Ureter (tissue), 1 donor: ENCODE measurements at places on chromosomes 6 and 20.

DNA sequence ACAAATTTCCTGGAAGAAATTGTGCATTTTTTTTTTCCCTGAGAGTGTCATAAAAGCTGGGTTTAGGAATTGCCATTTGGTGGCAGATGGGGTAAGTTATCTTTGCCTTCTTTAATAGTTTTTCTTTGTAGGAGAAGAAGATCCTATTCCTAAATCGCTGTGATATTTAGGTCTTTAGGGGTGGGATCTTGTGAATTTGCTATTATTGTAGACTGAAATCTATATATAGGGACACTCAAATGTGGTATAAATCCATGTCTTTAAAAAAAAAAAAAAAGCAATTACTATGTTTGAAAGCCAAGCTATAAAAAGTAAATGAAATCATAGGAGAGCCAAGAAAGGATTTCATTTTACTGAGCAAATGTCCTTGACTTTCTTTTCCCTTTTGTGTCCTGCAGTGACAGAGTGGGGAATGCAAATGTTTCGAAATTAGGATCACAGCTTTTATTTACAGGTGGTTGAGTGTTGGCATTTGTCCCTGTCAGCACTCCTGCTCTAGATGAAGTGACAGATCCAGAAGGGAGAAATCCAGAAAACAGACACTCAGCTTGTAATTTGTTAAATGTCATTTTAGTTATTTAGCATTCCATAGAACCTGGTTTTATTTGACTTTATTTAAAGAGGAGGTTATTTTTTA, 29.4 kb downstream of the TIAM2 start:
- no peak for DNase-seq

DNA sequence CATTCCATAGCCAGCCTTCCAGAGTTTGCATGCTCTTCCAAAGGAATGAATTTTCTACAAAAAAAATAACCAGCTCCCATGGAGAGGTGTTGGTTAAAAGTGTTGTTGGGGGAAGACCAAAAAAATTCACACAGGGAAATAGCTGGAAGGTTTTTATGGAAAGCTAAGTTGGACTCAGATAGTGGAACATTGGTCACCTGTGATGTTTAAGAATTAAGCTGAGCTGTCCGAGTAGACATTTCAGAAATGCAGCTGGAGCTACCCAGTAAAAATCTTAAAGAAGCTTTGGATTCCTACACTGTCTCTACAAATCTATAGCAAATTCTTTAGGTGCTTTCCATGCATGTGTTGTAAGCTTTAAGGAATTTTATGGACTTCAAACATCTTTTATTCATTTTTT, 155.5 kb downstream of the THBS2 start:
- DNase-seq, result no peak

DNA sequence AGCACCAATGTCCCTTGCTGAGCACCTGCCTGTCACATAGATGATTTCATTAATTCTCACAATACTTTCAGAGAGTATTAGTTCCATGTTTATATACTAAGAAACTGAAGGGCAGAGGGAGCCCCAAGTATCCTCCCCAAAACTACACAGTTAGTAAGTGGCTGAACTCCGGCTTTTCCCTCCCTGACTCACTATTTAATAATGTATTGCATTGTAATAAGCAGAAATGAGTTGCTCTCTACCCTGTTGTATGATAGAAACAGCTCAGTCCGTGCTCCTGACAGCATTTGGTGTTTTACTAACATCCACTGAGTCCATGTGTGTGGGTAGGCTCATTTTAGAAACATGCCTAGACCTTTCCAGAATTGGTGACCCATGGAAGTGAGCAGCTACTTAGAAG, 76.8 kb downstream of the OLIG3 start:
- no peak for DNase-seq

DNA sequence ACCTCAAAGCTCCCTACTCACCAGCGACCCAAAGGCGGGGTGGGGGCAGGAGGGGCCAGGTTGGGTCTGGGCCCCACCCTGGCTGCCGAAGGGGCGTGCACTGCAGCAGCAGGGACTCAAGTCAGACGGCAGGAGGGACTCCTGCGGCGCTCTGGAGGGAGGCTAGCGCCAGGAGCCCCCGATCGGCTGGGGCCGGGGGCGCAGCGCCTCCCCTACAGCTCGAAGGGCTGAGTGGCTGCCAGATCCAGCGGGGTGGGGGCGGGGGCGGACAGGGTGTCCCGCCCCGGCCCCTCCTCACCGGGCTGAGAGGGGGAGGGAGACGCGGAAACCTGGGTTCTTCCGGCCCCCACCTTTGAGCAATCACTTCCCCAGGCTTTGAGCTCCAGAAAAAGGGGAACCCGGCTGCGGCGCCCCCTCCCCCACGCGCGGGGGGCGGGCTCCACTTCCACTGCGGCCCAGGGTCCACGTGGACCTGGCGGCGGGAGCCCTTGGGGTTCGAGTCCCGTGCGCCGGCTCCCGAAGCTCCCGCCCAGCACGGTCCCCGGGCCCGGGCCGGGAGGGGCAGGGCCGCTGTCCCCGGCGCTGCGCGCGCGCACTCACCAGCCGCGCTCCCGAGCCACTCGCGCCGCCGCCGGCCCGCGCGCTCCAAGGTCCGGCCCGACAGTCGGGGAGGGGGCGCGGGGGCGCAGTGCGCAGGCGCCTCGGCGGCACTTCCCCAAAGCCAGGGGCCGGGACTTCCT, at the start of gene RGS19:
TSS of gene RGS19 (minus strand) at position 246 of the 740 bp plus-strand sequence. CDS start 2,632 bp downstream, outside the sequence.
- DNase-seq, result no peak

GRCh38 chr6:114346451-114346850, 3.6 kb upstream of the HS3ST5 start:
- no peak for DNase-seq

GRCh38 chr20:17469246-17470030, 61.7 kb downstream of the BFSP1 start:
- DNase-seq, result no peak

DNA sequence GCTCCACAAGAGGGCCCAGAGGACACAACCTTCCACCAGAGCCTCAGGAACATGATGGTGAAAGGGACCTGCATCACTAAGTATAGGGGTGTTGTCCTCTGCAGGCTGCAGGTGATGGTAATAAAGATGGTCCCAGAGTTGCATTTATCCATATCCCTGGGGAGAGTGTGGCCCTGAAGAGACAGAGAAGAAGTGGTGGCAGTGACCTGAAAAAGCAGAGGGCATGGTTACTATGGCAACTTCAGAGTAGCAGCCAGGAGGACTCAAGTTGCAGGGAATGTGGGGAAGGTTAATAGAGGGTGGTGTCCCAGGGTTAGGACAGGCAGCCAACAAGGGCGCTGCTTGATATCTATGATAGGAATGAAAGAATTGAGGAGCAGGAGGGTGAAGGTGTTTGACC, 57.1 kb downstream of the HLA-A start:
- DNase-seq, result no peak
